SW 1271 (cell line): ENCODE measurements at places on chromosomes 7 and 10.

DNA sequence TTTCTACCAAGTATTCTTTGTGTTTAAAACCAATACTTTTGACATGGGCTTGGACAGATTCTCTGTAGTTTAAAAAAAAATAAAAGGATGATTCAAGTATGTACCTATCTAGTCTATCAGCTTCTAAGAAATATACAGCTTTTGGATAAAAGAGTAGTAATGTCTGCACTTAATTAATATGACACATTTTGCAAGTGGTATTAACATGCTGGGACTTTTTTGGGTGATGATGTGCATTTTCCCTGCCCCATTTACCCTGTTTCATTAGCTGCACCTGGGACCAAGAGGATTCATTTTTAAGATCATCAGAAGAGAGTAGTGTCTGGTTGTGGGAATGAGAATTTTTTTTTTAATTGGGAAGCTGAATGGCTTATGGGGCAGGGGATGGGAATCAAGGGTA, 236.2 kb upstream of the KLF14 start:
- no peak for DNase-seq

DNA sequence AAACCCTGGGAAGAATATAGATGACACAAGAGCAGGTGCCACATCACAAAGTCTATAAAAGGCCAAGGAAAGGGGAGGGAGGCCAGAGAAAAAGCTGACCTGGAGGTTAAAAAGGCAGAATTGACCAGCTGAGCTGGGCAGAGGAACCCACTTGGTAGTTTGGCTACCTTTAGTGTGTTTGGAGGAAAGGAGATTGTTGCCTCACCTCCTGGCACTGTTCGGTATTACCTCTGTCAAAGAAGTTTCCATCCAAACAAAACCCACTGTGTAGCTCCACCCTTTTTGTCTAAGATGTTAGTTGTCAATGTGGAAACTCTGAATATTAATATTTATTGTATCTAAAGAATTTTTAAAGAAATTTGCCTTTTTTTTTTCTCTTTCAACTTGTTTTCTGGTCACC, 23.4 kb downstream of the ENTPD7 start:
- no peak for DNase-seq

DNA sequence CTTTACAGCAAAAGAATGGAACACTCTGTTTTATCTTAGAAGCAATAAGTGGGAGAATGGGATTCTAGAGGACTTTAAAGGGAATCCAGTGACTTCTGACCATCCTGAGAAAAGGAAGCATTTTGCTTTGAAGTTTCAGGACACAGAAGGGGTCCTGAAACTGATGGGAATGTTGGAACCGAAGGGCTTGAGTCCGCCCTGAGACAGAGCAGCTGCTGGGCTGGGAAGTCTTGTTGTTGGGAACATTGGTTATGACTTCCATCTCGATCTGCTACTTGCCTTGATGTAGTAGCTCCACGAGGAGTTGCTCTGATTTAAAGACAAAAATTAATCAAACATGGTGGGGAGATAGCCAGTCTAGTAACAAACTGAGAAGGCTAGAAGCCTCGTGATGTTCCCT, 177.6 kb downstream of the JCAD start:
- no peak for DNase-seq

DNA sequence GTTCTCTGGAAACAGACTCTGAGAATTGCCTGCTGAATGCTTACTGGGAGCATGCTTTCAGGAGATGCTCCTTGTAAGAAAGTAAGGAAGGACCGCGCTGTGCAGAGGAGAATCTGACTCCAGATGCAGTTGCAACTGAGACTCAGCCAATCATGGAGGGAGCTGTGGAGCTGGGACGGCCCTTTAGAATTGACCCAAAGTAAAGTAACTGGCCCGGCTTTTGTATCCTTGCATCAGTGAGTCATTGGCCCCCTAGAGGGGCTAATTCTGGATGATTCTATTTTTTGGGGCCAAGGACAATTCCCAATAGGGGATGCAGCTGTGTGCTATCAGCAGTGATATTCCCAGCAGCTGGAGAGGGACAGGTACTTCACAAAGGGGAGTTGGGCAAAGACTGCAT, 170.4 kb downstream of the PTEN start:
- no peak for DNase-seq

DNA sequence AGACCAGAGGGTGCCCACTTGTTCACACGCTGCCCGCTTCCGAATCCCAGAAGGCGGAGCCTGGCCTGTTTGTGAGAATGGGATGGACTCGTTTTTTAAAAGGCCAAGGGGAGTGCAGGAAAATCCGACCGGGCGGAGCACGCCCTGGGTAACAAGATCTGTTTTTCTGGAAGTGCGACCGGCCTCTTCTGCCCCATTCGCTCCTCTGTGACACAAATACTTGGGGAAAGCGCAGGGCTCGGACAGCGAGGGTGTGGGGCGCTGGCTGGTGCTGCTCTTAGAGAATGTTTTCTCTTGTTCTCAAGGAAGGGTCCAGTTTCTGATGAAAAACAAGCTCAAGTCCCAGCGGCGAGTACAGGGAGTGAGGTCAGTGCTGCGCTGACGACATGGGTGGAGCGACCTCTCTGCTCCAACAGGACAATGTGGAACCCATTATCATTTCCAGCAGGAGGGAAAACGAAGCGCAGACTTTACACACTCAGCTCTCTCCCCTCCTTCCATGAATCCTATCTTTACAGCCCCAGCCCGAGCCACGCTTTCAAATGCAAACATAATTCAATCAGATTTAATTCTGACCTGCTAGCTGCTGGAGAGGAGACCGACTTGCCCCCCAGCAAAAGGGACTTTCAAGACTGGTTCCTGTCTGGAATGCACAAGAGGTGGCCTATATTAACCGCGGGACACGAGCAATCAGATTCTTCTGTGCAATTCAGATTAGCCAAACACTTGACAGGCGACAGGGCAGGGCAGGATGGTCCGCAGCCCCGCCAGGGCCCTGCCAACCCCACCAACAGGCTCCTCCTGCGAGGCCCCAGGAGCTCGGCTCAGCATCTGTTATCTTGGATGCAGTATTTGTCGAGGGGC, 1.1 kb downstream of the RADIL start:
- no peak for DNase-seq

DNA sequence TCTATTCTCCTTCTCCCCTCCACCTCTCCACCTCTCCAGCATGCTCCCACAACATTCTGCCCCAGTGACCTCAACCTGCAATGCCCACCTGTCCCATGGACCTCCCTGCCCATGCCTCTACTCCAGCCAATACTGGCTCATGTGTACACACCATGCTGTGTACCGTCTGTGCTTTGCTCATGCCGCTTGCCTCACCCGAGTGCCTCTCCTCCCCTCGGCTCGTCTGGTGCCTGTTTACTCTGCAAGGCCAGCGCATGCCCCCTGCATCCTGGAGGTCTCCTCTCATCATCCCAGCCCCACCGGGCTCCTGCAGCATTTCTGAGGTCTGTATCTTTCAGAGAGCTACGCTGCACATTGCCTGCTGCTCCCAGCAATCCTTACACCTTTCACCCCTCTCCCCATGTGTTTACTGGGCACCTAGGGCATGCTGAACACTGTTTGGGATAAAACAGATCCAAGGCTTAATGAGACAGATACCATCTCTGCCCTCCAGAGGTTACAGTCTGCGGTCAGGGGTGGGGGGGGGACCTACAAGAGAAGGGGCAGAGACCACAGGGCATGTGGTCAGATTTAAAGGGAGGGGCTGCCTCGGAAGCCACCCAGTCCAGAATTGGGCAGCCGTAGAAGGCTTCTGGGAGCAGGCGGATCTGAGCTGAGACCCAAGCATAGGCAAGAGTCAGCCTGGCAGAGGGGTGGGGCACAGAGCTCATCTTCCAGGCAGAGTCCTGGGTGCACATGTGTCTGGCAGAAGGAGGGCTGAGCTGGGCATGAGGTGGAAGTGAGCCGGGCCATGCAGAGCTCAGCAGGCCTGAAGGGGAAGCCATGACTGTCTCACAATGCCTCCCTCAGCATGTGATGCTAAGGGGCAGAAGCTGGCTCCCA, 29.6 kb upstream of the PSAP start:
- DNase-seq, result no peak

GRCh38 chr7:39527951-39528350, 38.3 kb upstream of the YAE1 start:
- DNase-seq, result no peak

DNA sequence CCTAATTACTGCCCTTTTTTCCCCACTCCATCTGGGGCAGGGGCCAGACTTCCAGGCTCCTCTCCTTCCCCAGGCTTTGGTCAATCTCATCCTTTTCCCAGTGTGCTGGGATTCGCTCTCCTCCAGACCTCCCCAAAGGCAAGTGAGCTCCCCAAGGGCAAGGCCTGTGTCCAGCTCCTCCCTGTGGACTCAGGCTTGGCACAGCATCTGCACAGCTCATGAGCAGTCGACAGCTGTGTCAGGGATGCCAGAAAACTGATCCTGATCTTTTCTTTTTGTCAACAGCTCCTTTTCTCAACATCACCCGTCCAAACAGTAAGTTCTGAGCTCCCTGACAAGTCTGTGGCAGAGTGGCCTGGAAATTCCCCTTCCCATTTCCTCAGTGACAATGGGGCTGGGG, 67.1 kb downstream of the C10orf120 start:
- DNase-seq, result no peak

DNA sequence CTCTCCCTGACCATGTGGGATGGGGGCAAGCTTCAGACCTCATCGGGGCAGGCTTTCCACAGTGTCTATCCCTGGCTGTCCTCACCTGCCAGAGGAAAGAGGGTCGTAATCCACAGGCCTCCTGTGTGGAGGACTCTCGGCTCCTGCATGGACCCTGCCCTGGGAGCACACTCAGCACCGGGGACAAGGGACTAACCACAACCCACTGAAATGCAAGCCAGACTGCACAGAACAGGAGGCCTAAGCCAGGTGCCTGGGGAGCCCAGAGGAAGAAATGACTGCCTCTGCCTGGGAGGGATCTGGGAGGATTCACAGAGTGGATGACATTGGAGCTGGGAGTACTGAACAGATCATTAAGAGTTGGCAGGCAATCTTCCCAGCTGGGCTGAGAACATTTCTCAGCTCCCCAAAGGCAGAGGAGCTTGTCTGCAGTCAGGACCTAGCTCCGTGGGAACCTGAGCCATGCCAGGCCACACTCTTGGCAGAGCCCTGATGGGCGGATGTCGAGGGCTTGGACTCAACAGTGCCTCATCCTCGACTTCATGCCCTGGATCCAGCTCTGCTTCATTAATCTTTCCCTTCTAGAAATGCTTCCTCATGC, 213.4 kb downstream of the USP6NL start:
- DNase-seq, result no peak

DNA sequence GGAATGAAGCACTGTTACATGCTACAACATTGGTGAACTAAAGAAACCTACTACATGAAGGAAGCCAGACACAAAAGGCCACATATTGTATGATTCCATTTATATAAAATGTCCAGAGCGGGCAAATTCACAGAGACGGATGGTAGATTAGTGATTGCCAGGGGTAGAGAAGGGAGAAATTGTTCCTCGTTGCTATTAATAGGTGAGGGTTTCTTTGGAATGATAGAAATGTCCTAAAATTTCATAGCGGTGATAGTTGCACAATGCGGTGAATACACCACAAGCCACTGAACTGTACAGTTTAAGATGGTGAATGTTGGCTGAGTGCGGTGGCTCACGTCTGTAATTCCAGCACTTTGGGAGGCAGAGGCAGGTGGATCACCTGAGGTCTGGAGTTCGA, 29.0 kb downstream of the DENND2A start:
- DNase-seq, result no peak

DNA sequence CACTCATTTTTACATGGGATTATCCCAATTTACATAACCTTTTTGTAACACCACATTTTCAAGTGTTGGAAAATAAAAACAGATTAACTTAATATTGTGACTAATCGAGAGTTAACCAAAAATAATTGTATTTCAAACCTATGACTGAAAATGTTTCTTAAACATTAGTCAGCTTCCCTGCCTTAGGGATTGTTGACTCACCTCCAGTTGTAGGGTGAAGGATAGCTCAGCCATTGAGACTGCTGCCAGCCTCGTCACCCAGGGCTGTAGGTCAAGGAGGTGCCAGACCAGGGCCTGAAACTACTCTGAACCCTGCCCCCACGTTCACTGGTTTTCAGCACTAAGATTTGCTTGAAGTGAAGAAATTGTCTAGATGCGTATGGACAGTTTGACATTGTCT, 351.2 kb downstream of the GFRA1 start:
- no peak for DNase-seq

DNA sequence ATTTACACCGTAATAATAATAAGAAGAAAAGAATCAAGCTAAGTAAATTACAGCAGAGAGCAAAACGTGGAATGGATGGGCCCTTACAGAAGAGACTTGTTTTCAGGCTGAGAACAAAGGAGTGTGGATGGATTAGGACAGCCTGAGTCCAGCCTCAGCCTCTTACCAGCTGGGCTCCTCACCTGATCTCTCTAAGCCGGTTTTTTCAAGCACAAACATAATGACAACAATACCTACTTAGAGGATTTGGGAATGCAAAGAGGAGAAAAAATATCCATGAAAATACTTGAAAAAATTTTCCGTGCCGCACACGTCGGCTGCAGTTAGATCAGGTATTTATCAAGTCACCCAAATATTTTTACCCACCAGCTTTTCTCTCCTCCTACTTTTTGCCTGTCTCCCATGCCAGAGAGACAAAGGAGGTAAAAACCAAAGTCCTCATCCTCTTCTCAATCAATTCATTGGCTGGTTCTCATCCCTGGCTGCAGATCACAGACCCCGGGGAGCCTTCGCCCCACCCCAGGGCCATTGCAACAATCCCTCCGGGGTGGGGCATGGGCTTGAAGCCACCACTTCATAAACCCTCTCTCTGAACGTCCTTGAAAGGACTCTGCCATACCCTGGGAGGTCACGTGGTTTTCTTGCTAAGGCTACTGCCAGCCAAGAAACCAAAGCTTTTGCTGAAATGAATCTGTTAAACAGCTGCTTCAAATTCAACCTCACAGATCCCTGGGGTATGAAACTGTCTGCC, 29.7 kb upstream of the GTF2I start:
- DNase-seq, result no peak

DNA sequence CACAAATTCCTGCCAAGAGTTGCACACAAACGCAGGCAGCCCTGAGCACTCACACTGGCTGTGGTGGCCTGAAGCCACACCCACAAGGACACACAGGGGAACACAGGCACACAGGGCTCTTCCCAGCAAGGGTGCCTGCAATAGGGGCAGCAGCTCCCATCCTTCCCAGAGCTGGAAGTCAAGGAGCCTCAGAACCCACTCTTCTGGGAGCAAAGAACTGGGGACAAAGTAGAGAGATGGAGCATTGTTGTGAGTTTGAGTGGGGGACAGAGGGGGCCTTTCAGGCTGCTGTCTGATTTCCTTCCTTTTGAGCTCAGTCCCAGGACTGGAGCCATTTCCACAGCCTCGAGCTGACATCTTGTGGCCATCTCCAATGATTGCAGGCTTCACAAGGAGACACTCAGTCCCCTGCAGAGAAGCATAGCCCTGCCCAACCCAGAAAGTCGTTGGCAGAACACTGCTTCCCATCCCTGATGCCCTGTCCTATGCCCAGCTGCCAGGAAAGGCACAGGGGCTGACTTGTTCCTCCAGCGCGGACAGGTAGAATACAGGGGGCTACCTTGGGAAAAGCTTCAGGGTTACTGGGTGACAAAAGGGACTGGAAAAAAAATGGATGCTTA, 34.4 kb upstream of the SLF2 start:
- DNase-seq, result peak; percentile 46
